Renal cortical epithelial cell (primary cell): ENCODE measurements at places on chromosomes 12 and 14.

DNA sequence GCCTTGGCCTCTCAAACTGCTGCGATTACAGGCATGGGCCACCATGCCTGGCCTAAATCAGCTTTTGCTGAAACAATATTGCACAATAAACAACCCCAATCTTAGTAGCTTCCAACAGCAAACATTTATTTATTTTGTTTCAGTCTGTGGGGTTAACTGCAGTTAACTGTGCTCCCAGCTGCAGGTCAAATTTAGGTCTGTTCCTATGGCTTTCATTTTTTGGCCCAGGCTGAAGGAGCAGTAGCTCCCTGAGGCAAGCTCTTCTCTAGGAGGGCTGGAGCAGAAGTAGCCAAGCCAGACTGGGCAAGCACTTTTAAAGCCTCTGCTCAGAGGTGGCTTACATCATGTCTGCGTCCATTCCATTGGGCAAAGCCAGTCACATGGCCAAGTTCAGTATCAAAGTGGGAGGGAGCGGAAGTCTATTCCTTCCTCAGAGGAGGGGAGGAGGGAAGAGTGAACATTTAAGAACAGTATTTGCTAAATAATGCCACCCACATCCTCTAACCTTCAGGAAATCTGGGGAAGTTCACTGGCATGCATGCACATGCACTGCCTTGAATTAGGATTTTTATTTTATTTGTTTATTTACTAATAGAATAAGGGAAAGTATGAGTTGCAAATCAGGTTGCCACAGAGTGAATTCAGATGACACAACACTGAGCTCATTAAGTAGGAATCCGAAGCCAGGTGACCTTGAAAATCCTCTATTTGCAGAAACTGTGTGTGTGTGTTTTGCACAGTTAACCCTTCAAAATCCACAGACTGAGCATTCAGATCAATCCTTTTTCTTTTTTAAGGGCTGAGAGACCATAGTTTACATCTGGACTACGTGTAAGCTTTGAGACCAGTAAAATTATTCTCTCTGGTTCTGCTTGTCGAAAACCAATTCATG, 122.0 kb upstream of the SEL1L start:
- no peak for DNase-seq

DNA sequence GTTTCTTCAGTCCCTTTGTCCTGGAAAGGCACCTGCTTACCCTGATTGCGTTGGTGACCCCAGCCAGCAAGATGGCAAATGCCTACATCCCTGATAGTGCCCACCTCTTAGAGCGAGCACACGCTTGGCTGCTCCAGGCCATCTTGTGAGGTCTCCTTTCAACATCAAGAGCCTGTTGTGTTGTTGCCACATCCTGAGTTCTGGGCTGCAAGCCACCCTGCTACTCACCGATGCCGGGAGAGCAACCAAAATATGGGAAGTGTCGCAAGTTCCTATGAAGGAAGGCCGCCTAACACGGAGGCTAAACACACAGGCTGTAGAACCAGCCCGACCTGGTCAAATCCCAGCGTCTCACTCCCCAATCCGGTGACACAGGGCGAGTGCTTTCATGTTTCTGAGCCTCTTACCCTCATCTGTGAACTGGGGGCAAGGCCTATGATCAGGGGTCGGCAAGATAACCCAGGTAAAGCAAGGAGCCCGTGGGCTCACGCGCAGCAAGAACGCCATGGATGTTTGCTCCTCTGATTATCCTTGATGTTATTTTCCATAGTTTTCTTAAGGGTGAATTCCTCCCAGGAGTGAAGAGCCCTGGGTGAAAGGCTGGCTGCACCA, 98.4 kb downstream of the LGMN start:
- DNase-seq, result no peak

- peak; percentile 36 for DNase-seq
These were observed 33.6 kb upstream of the HIGD1C start for GRCh38 chr12:50918584-50919316.

GRCh38 chr12:113116875-113117274, 18.7 kb downstream of the RASAL1 start:
- DNase-seq, result no peak

- DNase-seq, result no peak
These were observed 482 bp upstream of the PSMC1 start for GRCh38 chr14:90255871-90256270.

- no peak for DNase-seq
These were observed 13.2 kb downstream of the TPCN1 start for GRCh38 chr12:113234483-113234882.

- no peak for DNase-seq
These were observed 22.5 kb downstream of the MAP3K12 start for GRCh38 chr12:53476769-53477209.

DNA sequence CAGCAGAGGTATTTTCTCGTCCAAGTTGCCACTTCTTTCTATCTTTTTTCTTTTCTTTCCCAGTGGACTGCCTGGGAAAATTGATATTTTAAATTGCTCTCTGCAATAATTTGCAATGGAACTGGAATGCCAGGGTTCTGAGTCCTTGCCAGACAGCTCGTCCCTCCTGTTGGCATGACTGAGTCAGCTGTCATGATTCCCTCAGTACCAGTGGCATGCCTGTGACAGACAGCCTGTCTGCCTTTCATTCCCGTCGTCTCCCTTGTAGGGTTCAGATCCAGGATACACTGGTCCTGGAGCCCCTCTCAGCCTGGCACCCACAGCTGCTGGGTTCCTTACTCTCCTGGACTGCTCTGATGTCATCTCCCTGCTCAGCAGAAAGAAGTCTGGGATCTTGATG, 84.8 kb downstream of the PTPN11 start:
- DNase-seq, result no peak

DNA sequence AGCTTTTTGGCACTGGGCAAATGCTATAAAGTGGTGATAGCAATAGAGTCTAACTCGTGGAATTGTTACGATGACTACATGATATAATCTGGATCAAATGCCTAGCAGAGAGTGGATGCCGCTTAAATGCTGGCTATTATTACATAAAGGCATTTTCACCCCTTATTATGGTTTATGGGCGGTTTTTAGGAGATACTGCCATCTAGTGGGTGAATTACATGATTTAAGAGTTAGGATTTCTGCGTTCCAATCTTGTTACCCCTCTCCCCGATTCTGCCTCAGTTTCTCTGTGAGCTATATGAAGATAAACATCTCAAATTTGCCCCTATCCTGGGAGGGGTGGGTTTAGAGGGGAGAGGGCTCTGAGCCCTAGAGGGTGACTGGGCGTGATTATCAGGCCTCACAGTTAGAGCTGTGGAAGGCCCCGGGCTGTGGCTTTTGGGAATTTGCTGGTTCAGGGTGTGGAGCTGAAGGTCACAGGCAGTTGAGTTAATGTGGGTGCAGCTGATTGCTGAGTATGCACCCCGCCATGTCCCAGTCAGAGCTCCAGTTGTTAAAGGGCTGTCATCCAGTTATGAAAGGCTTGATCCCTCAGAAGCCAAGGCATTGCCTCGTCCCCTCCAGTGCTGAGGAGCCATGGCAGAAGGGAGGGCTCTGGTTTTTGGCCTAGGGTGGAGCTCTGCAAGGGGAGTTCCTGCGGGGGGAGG, 14.4 kb downstream of the CLSTN3 start:
- peak; percentile 39 for DNase-seq

- no peak for DNase-seq
These were observed 448.6 kb downstream of the FUT8 start for GRCh38 chr14:65860956-65861611.

- DNase-seq, result no peak
These were observed 882 bp upstream of the GTF2A1 start for GRCh38 chr14:81221579-81222102.

GRCh38 chr12:60278209-60278608, 682.4 kb downstream of the SLC16A7 start:
- no peak for DNase-seq

GRCh38 chr12:66678338-66679275, at the start of gene GRIP1:
TSS of gene GRIP1 (minus strand) at chr12:66679076. CDS start at chr12:66678904, 172 bp downstream.
- peak; percentile 54 for DNase-seq

DNA sequence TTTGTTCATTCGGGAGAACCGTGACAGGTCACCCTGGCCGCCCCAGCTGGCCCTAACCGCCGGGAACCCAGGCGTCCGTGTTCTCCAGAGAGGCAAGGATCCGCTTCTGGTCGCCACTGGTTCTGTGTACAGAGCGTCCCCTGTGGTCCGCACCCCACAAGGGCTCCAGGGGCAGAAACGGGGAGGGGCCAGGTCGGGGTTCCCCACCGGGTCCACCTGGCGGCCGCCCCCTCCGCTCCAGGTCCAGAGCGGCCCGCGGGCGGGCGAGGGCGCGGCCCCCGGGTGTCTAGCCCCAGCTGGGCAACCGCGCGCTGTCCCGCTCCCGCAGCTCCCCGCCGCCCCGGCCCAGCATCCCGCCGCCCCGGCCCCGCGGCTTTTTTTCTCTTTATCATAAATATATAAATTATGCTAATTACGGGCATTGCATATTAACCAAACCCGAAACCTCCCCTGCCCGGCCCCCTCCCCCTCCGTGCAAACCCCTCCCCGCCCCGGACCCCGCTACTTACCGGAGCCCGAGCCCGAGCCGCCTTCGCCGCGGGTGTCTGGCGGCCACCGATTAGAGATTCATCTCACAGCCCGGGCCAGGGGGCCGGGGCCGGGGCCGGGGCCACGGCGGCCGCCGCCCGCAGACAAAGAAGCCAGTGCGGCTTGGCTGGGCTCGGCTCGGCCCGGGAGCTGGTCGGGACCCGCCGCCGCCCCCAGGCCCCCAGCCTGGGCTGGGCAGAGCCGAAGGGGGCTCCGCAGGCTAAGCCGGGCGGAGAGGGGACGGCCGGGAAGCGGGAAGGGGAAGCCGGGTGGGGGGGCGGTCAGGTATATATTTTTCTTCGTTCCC, 512 bp downstream of the POU6F1 start:
- no peak for DNase-seq

- no peak for DNase-seq
These were observed 3.7 kb downstream of the DHRS7 start for GRCh38 chr14:60161196-60162107.

GRCh38 chr14:105419195-105420091, at the start of gene MTA1:
TSS of gene MTA1 (plus strand) at chr14:105419827. CDS start at chr14:105420036, 209 bp downstream.
- DNase-seq, result no peak

GRCh38 chr12:62288328-62288727, 28.1 kb downstream of the USP15 start:
- DNase-seq, result no peak

DNA sequence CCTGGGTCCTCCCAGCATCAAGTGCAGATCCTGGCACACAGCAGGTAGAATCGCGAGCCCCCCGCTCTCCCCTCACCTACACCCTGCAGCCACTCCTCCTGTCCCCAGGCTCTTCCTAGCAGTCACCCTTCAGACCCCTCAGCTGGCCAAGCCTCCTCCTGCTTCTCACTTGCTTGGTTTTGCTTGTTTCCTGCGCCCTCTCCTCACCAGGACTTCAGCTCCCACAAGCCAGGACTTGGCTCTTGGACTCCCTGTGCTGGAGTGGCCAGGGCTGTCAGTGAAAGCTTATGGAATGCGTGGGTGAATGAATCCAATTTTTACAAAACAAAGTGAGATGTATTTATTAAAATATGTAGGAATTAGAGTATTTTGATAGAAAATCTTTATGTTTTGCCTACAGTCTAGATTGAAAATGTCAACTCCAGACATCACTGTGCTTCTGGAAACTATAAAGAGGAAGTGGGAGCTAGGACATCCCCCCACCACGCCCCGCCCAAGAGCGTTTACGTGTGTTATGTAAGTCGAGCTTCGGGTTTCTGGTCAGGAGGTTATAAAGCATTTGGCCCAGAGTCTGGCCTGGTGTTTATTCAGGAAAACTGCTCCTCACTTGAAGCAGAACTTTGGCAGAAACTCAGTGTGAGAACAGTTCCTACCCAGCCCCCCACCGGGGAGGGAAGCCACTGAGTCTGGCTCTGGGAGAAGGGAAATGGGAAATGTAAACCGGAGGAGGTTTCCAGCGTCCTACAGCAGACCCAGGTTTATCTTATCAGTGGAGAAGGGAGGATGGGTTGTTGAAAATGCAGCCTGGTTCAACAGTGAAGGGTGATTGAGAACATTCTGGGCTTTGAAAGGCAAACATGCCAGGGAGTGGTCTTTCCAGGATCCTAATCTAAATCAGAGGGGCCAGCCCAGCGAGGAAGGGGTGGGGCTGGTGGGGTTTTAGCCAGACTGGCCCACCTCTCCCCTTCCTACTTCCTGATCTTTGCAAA, 8.8 kb downstream of the ALDH2 start:
- DNase-seq, result peak; percentile 91

GRCh38 chr14:96189281-96189711, 15.3 kb upstream of the BDKRB2 start:
- DNase-seq, result no peak

DNA sequence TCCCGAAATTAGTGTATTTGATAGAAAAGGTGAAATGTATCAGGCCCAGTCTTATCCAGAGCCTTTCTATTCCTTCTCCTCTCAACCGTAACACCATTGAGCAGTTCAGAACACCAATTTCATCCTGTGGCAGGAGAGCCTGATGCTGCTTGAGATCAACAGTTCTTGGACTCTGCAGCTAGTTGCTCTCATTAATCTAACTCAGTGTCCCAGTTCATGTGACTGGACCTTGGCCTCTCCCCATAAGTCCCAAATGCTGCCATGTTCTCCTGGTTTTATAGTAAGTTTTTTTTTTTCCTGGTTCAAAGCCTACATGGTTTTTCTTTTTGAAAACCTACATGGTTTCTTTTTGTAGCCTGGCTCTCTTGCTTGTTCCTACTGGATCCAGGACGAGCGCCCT, 293.9 kb downstream of the ITPR2 start:
- DNase-seq, result no peak

- DNase-seq, result no peak
These were observed 154.0 kb downstream of the DICER1 start for GRCh38 chr14:95003099-95003960.

DNA sequence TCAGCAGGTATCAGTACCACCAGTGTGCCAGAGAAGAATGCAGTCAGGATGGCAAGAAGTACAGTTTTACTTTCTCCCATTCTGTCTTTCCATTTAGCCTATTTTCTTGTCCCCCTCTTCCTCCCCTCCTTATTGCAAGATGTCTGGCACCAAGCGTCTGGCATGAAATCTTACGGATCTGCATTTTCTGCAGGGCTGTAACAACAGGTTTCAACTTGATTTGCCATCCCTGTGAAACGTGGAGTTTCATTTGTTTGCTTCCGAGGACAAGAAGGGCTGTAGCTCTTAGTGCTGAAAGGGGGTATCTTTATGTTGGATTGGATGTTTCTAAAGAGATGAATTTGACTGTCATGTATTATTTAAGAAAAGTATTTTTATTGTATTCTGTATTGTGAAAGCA, 1110.6 kb downstream of the BCL11B start:
- no peak for DNase-seq

DNA sequence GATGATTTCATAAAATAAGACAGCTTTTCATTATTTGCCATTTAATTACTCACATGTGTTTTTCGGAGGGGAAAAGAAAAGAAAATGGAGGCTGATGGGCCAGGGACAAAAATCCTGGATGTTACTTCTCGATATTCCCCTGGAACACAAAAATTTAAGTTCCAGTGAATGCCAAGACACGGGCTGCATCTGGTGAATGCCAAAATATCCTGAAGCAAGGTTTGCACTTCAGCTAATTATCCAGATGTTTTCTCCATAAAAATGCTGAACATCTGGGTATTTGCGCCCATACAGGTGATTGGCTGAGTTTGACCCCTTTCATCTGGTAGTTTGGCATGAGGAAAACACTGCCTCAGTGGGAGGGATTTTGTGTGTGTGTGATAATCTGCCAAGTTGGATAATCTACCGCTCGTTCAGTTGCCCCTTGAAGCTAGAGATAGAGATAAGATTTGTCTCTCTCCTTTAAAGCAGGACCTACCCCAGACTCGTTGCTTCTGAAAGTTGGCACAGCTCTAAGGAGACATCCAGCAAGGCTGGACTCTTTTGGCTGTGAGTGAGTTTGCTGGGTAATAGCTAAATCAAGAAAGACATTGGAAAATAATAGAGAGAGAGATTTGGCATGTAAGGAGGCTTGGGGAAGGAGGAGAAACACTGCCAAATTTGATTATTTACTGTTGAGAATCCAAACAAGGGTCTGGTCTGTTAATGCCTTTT, 390.0 kb downstream of the EGLN3 start:
- no peak for DNase-seq
